Neural crest cell (in vitro differentiated cells): ENCODE measurements at places on chromosomes 13 and 19. TPM values are rescaled to one million over a fixed set of nuclear protein-coding genes. Genes with fewer than 3 reads are reported as not detected.

GRCh38 chr19:41569481-41570150 lies 6.3 kb upstream of the CEACAM21 start:
- no peak overlapping the region for H3K4me3 ChIP-seq
- H3K27ac ChIP-seq, result no peak overlapping the region
- no peaks in the 10 kb centered on the region for H3K36me3 ChIP-seq
- H3K27me3 ChIP-seq, result peaks cover 36% of the 10 kb centered on the region
- H3K4me1 ChIP-seq, result no peaks in the 10 kb centered on the region

Gene PRODH2
- not detected in 2 replicates for total RNA-seq

DNA sequence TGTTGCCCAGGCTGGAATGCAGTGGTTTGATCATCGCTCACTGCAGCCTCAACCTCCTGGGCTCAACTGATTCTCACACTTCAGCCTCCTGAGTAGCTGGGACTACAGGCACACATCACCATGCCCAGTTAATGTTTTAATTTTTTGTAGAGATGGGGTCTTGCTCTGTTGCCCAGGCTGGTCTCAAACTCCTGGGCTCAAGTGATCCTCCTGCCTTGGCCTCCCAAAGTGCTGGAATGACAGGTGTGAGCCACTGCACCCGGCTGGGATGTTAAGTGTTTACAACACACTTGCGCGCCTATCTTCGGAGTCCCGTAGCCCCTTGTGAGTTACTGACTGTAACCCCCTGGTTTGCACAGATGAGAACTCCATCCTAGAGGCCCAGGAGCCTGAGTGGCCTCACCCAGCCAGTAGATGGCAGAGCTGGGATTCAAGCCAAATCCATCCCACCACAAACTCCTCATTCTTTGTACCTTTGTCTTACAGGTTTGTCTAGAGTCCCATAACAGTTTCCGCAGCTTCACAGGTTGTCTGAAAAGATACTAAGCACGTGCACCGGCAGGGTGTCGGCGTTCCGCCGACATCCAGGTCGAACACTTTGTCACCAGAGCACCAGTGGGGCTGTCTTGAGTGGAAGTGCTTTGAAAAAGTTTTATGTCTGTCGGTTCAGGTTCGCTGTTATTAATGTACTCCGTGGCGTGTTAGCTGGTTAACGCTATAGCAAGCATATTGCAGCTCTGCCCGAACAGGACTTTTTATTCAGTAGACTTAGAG lies 14.7 kb downstream of the MAG start:
- H3K36me3 ChIP-seq, result no peaks in the 10 kb centered on the region
- H3K27ac ChIP-seq, result no peak overlapping the region
- no peak for DNase-seq

Gene UTP14C
- 19.7 and 20.5 TPM in 2 replicates for total RNA-seq

DNA sequence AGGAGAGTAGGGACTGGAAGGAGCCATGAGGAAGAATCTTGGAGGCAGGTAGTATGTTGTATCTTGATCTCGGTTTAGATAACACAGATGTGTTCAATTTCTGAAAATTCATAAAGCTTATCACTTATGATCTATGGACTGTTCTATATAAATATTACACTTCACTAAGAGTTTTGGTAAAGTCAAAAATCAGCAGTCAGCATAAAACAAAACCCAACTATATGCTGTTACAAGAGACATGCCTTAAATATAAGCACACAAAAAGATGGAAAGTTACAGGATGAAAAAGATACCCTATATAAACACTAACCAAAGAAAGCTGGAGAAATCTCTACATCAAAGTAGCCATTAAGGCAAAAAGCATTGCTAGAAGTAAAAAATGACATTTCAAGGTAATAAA lies 4.5 kb upstream of the KASH5 start:
- H3K27ac ChIP-seq, result no peak overlapping the region
- no peaks in the 10 kb centered on the region for H3K36me3 ChIP-seq
- H3K27me3 ChIP-seq, result no peaks in the 10 kb centered on the region
- no peak overlapping the region for H3K4me3 ChIP-seq
- H3K4me1 ChIP-seq, result no peaks in the 10 kb centered on the region

Gene HSH2D
- not detected in 2 replicates for total RNA-seq

Gene HCST
- total RNA-seq, result not detected in 2 replicates

Gene KLK14
- total RNA-seq, result 0.26 and 0.75 TPM in 2 replicates

DNA sequence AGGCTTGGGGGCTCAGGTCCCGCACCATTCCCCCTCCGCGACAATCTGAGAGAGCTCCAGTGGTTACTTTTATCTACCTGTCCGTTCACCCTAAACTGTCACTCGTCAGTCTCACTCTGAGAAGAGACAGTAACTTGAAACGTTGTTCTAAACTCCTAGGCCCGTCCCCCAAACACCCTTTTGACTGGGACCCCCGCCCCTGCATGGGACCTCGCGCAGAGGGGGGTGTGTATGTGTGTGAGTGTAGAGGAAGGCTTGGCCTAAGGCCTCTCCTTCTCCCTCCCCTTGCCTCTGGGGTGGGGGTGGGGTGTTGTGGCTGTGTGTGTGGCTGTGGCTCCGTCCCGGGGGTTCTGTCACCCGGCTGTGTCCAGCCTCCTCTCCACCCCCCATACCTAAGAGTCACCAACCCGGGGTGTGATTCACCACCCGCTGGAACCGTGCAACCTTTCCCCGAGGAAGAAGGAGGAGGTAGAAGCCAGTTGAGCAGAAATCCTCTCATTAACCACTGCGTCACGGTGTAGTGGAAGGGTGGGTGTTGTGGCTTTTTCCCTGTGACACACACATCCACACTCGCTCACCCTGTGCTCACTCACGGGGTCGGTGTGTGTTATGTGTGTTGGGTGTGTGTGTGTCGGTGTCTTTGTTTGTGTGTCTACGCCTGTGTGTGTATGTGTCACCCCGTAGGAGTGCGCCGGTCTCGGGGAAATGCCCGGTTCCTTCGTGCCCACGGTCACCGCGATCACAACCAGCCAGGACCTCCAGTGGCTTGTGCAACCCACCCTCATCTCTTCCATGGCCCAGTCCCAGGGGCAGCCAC lies 2.4 kb downstream of the FOSB start:
- DNase-seq, result no peak
- H3K27me3 ChIP-seq, result peaks cover 53% of the 10 kb centered on the region
- H3K36me3 ChIP-seq, result no peaks in the 10 kb centered on the region

Gene ZNF66
- total RNA-seq, result 16.4 and 19.0 TPM in 2 replicates
